Karpas-422 (cell line): ENCODE measurements at places on chromosomes 13 and 19. TPM values are rescaled to one million over a fixed set of nuclear protein-coding genes. Genes with fewer than 3 reads are reported as not detected.

- DNase-seq = peak; percentile 78
Observed at GRCh38 chr13:33228648-33229445, 56.7 kb downstream of the STARD13 start.

- no peak for DNase-seq
Observed at GRCh38 chr19:19461306-19461670, 54.1 kb downstream of the TSSK6 start.

- no peak for DNase-seq
Observed at GRCh38 chr13:108915634-108916512, 286.5 kb downstream of the MYO16 start.

DNA sequence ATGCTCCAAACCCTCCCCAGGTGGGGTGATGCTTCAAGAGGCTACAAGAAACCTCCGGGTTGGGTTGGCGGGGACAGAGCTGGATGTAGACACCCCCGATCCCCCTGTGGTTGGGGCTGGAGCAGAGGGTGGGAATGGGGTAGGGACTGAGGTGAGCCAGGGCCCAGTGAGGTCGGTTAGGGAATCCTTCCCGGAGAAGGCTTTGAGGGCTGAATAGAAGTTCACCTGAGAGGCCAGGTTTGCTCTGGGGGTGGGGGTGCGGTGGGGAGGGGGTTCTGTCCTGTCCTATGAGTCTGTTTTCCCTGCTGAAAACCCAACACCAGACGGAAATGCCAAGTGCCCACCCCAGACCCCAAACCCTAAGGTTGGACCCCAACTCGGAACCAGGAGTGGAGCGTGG lies 69.1 kb downstream of the CELF5 start:
- DNase-seq = no peak

DNA sequence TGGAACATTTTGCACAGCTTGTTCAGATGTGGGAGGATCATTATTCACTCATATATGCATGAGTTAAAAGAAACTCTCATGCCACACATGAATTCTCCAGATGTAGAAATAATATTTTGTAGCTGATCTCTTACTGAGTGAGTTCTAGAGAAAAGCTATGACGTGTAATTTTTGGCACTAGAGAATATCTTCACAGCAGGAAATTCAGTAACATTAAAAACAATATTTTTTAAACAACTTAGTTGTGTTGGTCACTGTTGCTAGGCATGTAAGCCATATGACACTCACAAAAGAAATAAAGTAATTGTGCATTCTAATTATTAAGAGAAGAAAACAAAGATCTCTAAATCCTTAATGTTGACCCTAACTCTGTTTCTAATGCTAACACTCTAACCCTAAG lies 371.4 kb upstream of the SLC10A2 start:
- no peak for DNase-seq

GRCh38 chr19:55305491-55305890 lies 19.6 kb downstream of the TMEM150B start:
- DNase-seq = peak; percentile 90

- DNase-seq = no peak
Observed at GRCh38 chr13:39556866-39557265, 46.1 kb downstream of the LHFPL6 start.

The BRME1 gene
- 0.47 TPM in 1 of 2 replicates, not detected in the other for total RNA-seq

GRCh38 chr13:99895444-99896368 lies 75.9 kb downstream of the ZIC5 start:
- DNase-seq = no peak

The PALM3 gene
- not detected in 2 replicates for total RNA-seq

The SPTBN4 gene
- 1.0 and 1.1 TPM in 2 replicates for total RNA-seq

GRCh38 chr13:29563941-29564340 lies 31.5 kb downstream of the SLC7A1 start:
- DNase-seq = no peak

- DNase-seq = peak; percentile 75
Observed at GRCh38 chr19:40139533-40140287, 49.0 kb upstream of the ZNF780A start.

GRCh38 chr19:36707134-36707533 lies 19.7 kb downstream of the ZNF567 start:
- DNase-seq = no peak

- no peak for DNase-seq
Observed at GRCh38 chr13:24151864-24152263, 8.7 kb upstream of the SPATA13 start.

The SLITRK5 gene
- not detected in 2 replicates for total RNA-seq

- DNase-seq = no peak
Observed at GRCh38 chr19:17721821-17722220, 2.5 kb downstream of the MAP1S start.

DNA sequence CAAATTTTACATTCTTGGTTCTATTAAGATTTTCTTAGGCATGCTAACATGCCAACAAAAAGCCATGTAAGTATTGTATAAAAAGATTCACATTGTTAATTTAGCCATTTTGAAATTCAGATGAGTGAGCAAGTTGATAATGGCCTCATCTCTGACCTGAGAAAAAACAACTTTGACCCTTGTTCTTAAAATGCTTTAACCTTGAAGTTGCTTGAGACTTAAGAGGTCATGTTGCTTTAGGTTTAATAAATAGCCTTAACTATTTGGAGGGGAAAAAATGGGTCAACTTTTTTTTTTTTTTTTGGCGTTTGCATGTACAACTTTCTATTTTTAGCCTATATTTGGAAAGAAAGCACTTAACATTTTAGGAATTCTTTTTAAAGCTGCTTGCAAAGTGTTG lies 6.0 kb downstream of the MIR17HG start:
- DNase-seq = no peak

DNA sequence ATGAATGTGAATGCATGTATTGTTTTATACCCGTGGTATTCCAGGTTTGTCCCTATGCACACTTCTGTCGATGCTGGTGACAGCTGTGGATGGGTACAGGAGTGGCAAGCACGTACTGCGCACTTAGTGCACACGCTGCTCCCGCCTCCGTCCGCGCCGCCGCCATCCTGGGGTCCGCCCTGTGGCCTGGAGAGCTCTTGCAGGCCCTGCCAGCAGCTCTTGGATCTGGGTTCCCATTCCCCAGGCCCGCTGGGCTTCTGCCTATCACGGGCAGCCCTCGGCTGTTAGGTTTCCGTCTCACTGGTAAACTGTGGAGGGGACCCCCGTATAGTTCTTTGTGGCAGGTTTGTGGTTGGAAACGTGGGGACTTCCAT lies 4.0 kb downstream of the GNA11 start:
- no peak for DNase-seq

The C1QTNF9B gene
- not detected in 2 replicates for total RNA-seq

- no peak for DNase-seq
Observed at GRCh38 chr19:15902254-15902653, 4.4 kb upstream of the CYP4F2 start.

The SGCG gene
- not detected in 2 replicates for total RNA-seq
